Tibial nerve (tissue), 4 donors: ENCODE measurements at places on chromosomes 1 and 21.

GRCh38 chr1:27138927-27139326 is 16.0 kb downstream of the SLC9A1 start:
- DNase-seq, result no peak

DNA sequence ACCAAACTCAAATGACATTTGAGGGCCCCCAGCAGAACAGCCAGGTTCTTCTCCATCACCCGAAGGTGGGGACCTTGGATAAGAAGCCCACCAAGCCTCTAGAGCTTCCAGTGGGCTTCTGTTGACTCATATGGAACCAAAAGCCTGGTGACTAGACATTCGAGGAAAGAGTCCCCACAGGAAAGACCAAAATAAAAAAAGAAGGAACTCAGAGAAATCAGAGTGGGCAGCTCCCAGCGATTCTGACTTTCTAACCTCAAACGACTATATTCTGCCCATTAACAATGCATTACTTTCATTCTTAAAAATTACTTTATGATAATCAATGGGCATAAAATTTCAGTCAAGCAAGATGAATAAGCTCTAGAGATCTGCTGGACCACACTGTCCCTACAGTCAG is 9.6 kb upstream of the CHIT1 start:
- DNase-seq, result no peak

- no peak for DNase-seq
Measured at GRCh38 chr1:68377098-68377497, 72.7 kb downstream of the RPE65 start.

DNA sequence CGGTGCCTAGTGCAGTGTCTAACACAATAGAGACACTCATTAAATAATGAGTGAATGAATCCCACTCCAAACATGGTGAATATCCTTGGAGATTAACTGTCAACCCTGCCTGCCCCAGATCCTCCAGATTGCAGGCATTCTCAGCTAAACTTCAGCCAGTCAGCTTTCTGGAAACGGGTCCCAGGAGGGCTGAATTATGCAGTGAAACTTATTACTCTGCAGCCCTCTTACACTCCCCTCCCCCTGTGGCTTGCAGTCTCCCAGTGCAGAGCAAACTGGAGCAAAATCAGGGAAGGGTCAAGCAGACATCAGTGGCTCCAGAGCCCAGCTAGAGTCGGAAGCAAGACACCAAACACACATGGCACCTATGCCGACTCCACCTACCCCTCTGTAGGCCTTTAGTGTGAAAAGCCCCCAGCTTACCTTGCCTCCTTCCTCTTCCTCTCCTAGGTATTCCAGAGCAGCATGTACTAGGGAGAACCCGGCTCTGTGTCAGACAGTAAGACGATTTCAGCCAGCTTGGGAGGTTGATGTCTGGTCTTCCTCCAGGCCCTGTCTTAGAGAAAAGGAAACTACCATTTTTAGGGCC is 6.5 kb upstream of the RGS16 start:
- DNase-seq, result no peak

- DNase-seq, result no peak
Measured at GRCh38 chr1:19819701-19820100, 4.6 kb upstream of the RNF186 start.

DNA sequence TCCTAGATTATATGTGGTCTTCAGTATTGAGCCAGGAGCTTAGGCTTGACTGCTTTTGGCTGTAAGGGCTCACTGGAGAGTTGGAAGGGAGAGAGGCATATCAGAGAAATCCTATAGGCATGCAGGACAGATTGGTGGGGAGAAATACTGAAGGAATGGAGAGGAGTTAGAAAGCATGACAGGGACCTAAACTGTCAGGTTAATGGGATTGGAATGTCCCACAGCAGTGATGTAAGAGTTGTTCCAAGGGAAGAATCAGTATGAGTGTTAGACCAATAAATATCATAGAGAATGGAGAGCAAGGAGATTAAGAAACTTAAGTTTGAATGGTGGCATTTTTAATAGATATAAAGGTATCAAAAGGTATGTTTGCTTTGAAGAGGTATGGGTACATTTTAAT is 39.7 kb downstream of the SLC35A3 start:
- no peak for DNase-seq

DNA sequence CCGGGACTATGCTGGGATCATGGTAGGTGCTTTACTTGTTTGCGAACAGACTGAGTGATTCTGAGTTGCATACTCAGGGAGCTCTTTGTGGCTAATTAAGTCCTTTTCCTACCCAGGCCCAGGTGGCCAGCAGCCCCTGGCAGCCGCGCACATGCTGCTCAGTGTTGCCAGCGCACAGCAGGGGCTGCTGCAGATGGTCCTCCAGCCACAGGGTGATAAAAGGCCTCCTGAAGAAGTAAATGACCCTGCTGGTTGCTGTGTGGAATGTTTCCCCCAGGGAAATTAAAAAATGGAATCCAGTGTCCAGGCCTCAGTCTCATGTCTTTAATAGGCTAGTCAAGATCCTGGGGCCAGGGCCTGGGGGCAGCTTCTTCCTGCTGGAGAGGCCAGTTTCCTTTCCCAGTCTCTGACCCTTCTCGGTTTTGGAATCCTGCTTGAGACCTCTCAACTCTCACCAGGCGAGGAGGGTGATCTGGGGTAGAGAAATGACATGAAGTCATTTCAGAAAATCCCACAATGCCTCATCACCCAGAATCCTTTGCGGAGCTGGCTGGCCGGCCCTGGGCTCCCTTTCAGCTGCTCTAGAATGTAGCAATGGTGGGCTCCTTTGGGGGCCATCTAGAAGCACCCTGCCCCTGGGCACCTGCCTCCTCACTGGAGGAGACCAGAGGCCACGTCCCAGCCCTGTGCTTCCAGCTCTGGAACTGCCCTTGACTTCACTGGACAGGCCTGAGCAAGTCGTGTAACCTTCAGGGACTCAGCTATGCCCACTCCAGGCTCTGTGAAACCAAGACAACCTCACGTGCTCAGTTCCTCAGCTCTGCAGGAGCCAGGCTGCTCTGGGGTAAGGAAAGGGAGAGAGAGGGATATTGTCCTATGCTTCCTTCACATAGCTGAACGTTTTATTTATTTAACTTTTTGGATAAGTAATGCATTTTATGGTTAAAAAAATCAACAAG is 131.4 kb downstream of the MRPS6 start:
- no peak for DNase-seq

- DNase-seq, result no peak
Measured at GRCh38 chr1:1758059-1758621, 20.1 kb downstream of the NADK start.

- DNase-seq, result no peak
Measured at GRCh38 chr1:29761159-29761928, 525.0 kb downstream of the PTPRU start.

GRCh38 chr1:64536836-64537490 is 67.0 kb downstream of the CACHD1 start:
- no peak for DNase-seq

DNA sequence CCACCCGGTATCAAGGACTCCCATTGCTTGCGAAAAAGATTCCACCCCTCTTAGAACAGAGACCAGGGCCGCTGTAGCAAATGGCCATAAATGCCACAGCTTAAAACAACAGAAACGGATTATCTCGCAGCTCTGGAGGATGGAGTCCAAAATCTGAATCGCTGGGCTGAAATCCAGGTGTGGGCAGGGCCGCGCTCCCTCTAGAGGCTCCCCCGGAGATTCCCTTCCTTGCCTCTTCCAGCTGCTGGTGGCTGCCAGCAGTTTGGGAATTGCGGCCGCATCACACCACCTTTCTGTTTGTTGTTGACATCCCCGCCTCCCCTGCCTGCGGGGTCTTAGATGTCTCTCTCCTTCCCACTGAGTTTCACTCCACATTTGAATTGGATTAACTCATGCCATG is 15.6 kb downstream of the PDE9A start:
- DNase-seq, result no peak

GRCh38 chr1:197801684-197802083 is 26.4 kb upstream of the DENND1B start:
- no peak for DNase-seq

DNA sequence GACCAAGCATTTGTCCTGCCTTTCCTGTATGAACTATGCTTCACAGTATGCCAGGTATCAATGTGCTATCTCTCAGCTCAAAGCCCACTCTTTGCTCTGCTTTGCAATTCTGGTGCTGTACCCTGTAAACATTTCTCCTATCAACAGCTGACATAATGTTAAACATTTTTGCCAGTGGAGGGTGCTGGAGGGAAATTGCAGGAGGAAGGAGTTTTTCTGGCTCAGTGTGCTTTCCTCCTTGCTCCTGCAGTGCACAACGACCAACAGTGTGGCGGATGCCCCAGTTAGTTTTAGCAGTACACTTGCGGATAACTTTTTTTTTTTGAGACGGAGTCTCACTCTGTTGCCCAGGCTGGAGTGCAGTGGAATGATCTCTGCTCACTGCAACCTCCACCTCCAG is 67.1 kb upstream of the PTGFRN start:
- no peak for DNase-seq

DNA sequence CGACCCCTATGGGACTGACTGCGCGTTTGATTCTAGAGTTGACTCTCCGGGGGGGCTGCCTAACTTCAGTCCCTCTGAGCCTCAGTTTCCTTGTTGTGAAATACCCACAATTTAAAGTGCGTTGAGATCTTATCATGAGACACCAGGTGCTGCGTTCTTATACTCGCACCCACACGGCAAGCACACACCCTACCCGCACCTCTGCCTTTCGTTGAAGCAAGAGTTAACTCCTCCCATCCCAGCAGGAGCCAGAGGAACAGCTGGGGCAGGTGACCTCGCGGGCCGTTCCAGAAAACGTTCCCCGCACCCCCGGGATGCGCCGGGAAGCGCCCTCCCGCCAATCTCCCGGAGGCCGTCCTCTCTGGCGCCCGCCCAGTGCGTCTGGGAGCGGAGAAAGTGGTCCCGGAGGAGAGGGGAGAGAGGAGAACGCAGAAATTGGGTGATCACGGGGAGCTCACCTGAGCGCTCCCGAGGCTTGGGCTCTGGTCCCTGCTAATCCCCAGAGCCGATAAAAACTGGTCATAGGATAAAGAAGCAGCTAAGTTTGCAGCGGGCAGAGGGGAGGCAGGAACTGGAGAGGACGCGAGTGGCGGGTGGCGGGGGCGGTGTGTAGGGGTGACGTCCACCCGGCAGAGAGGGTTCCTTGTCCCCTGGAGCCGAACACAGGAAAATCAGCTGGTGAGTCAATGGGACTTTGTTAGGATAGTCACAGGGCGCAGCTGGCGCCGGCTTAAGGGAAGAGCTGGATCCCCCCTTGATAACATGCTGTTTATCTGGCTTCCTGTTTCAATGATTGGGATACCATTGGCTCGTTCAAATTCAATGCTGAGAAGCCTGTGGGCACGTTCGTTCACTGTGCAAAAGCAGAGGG is 869 bp downstream of the NAV1 start:
- DNase-seq, result peak; percentile 52

- no peak for DNase-seq
Measured at GRCh38 chr21:31294691-31295090, 49.4 kb downstream of the TIAM1 start.

DNA sequence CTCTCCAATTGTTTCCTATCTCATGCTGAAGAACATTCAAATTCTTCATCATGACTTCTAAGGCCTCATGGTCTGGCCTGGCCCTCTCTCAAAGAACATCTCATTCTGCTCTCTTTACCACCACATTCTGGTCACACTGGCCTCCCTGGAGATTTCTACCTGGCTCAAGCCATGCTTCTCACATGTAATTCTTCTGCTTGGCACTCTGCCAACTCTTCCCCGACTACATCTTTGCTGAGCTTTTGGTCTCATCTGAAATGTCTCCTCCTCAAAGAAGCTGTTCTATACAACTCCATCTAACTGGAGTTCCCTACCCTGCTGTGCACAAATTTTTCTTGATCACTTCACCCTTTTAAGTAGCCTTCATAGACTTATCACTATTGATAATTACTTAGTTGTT is 1.4 kb upstream of the TBX19 start:
- DNase-seq, result no peak

DNA sequence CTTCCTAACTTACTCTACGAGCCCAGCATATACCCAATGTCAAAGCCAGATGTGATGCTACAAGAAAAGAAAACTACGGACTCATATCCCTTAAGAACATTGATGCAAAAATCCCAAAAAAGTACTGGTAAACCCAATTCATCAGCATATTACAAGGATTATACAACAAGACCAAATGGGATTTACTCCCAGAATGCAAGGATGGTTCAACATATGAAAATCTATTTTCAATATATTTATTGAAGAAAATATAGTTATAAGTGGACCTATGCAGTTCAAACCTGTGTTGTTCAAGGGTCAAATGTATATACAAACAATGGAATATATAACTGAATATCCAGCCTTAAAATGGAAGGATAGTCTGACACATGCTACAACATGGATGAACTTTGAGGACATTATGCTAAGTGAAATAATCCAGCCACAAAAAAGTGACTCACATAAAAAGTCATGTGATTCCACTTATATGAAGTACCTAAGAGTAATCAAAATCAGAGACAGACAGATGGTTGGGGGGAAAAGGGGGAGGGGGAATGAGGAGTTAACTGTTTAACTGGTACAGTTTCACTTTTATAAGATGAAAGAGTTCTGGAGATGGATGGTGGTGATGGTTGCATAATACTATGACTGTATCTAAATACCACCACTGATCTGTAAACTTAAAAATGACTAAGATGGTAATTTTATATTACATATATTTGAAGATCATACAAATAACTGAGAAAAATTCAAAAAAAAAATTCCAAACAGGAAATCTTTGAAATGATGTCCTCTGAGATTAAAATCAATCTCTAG is 3.7 kb upstream of the KLF18 start:
- DNase-seq, result no peak

GRCh38 chr1:202966006-202966898 is 805 bp downstream of the CYB5R1 start:
- no peak for DNase-seq

GRCh38 chr1:229893762-229894444 is 173.1 kb upstream of the GALNT2 start:
- DNase-seq, result no peak

GRCh38 chr1:100187912-100188311 is 9.9 kb upstream of the LRRC39 start:
- DNase-seq, result peak; percentile 62

DNA sequence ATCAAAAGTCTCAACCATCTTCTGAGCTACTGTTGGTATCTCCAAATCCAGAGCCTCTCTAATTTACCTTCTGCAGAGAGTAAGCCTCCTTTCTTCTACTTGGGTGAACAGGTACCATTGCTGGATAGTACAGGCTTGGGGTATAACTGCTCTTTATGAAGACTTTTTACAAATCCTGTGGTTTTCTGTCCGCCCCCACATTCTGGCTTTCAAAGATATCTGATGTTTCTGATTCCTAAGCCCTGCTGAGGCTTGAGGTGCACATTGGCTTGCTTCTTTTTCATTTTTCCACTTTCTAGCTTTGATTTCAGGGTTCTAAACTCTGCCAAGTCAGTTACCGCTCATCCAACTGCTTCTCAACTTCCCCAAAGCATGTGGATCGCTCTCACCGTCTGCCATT is 37.1 kb downstream of the TENT5C start:
- DNase-seq, result no peak

DNA sequence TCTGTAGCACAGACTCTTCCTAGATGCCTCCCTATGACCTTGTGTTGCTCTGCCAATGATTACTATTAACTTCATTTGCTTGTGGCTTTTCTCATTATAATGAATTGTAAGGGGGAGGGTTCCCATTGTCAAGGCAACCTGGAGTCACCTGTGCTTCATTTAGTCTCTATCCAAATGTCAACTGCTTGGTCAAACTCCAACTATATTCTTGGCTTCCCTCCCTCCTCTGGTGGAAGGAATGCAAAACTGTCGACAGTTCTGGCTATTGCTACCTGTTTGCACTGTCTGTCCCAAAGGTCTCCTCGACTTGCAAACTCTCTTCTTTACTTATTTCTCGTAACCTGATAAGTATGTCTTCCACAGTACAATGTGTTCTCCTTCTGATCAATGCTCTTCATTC is 100.3 kb downstream of the CACNA1E start:
- DNase-seq, result no peak

- DNase-seq, result no peak
Measured at GRCh38 chr1:7334475-7335035, 436.5 kb upstream of the VAMP3 start.
